ENCODE measurements at places on chromosomes 1 and 21.

DNA sequence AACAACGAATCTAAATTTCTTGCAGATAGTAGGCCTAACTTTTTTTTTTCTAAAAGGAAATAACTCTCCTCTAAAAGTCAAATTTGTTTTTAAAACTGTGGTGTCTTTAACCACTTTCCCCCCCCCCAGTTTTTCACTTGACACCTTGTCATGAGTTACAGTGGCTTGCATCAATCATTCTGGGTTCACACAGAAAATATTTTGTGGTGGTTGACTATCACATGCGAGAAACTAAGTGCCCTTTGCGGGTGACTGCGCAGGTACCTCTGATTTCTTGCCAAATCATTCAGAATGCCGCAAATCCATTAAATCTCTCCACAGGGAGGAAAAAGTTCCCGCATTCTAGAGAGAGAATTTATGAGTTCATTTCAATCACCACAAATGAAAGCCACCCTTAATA lies 23.8 kb upstream of the SAMSN1 start:
- no peak for DNase-seq

DNA sequence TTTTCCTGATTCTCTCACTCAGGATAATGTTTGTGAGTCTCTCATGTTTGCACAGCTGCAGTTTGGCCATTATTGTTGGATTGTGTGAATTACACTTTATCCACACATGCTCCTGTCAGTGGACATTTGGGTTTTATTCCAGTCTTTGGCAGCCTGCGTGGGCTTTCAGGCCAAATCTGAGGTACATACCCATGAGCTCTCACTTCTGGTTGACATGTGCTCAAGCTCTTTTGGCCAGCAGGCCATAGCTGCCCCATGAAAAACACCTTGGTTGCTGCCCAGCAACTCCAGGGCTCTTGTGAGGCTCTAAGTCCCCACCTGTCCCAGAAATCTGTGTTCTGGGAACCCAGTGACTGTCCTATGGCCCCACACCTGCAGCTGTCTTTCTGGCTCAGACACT lies 124.5 kb upstream of the GALNT2 start:
- no peak for DNase-seq

- DNase-seq: no peak
These were observed 28.2 kb downstream of the UBE2G2 start for GRCh38 chr21:44773291-44773932.

- no peak for DNase-seq
These were observed 48.4 kb downstream of the SLAMF6 start for GRCh38 chr1:160474392-160475242.

DNA sequence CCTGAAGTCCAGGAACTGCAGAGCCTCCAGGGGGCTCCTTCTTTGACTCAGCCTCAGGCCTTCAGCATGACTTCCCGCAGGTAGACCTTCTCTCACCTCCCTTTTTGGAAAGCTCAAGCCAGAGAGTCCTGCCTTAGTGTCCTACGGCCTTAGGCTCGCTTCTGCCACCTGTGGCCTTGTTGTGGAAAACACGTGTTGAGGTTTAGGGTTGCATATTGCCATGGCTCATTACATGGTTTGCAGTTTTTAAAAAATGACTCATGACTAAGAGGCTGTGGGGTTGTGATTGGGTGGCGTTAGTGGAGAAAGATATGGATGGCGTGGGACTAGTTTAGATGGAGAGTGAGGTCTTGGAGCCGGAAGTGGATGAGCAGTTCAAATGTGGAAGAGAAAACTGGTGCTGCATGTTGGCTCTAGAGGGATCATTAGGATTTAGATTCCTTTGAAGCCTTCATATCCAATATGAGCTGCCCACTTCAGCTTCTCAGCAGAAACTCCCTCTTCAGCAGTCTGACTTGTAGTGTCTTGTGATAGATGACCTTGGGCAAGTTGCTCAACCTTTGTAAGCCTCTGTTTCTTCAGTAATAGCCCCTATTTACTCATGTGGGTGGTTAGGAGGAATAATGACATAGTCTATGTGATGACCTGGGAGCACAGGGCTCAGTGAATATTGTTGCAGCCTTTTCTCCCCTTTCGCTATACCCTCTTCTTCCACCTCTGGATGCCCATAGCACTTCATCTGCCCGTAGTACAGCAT lies 6.5 kb upstream of the FGGY start:
- peak; percentile 21 for DNase-seq

DNA sequence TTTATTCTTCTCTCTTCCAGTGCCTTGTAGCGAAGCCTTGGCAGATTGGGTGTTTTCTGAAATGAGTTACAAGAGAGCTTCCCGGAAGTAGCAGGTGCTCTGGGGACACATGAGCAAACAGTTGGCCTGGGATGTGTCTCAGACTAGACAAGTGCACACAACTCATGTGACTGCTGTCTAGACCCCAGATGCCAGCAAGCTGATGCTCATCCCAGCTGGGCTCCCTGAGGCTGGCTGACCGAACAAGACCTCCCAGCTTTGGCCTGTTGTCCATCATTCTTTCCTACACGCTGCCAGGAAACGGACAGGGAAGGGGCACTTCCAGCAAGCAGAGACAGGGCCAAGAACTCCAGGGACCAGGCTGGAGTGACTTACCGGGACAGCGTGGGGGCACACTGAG lies 18.7 kb upstream of the CSF1 start:
- DNase-seq: no peak

GRCh38 chr1:39886757-39887231 lies 3.5 kb upstream of the TRIT1 start:
- no peak for DNase-seq

DNA sequence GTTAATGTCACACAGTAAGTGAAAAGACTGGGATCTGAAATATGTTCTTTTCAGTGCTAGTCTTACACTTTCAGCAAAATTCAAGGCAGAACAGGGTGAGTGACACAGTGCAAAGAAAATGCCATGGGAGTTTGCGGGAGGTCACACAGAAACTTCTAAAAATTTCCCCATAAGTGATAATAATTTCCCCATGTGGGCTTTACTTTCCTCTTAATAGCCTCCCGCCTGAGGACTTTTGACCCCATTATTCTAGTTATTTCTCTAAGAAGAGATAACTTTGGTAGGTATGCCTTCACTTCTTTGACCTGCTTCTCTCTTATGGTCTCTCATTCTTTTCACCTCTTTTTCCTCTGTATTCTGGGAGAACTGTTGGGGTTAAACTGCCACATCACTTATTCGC lies 8.1 kb upstream of the DNAH14 start:
- DNase-seq: no peak

GRCh38 chr1:17632106-17632505 lies 92.6 kb downstream of the ARHGEF10L start:
- DNase-seq: no peak

- DNase-seq: no peak
These were observed 52.1 kb downstream of the ARID4B start for GRCh38 chr1:235275836-235276235.

DNA sequence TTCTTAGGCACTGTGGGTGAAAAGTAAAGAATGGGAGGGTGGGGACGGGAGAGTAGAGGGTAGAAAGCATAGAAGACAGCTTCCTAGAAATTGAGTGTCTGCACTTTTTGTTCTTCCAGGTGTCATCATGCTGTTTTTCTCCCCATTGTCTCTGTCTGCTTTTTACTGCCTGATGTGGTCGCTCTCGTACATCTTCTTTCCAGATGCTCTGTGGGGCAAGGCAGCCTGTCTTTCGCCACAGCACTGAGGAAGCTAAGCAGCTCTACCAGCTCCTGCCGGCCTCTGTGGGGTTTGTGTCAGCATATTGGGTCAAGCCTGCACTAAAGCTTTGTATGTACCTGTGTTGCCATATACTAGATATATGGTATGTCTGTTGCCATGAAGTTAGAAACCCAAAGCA lies 13.2 kb downstream of the TMEM269 start:
- no peak for DNase-seq

DNA sequence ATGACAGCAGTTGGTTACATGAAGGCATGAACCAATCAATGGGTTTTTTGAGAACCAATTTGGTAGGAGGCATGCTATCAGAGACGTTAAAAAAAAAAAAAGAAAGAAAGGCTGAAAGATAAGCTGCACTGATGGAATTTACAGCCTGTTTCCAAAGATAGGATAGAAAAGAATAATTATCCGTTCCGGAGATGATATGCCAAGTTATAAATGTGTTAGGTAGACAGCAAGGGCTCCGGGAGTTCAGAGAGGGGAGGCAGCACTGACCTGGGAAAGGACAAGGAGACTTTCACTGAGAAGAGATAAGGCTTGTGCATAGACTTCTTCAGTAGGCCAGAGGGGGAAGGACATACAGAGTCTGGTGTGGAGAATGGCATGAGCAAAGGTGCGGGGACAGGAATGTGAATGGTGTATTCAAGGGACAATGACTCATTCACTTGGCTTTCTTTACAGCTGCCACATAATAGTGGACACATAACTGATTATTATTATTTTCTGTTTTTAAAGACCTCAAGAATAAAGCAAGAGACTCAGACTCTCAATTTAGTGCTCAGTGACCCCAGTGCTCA lies 24.8 kb upstream of the ACBD6 start:
- peak; percentile 28 for DNase-seq

DNA sequence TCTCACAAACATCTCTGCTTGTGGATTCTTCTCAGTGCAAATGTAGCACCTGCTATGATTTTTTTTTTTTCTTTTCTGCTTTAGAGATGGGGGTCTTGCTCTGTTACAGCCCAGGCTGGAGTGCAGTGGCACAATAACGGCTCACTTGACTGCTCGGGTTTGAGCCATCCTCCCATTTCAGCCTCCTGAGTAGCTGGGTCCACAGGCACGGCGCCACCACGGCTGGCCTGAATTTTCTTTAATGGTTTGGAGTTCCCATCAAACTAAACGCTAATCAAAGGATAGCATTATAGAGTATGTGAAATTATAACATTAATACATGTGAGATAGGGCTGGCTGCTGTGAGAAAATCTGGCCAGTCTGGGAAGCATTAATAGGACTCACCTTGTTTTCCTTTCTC lies 7.2 kb upstream of the PTGER3 start:
- no peak for DNase-seq

GRCh38 chr1:27588256-27589232 lies 15.4 kb downstream of the AHDC1 start:
- DNase-seq: peak; percentile 61

GRCh38 chr21:22993822-22994574 lies 1995.8 kb downstream of the NCAM2 start:
- no peak for DNase-seq

- no peak for DNase-seq
These were observed 163.2 kb upstream of the CAMK1G start for GRCh38 chr1:209420276-209420675.

GRCh38 chr1:186798960-186799688 lies 29.6 kb upstream of the PLA2G4A start:
- no peak for DNase-seq

GRCh38 chr1:187413405-187414169 lies 584.8 kb downstream of the PLA2G4A start:
- DNase-seq: peak; percentile 37

DNA sequence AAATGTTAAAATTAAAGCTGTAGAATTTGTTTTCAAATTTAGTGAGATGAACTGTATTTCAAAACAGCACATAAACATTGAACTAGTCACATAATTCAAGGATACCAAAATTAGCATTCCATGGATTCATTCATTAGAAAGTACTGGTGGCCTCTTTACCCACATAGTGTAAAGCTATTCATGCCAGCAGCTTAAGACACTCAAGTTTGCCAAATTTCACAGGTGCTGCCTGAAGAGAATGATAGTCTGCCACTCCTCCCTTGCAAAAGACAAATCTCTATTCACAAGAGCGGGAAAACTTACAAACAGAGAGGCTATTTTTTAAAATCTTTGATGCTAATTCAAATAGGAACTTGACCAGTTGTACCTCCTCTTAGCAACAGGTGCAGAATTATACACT lies 337.0 kb downstream of the BRINP3 start:
- no peak for DNase-seq

- DNase-seq: no peak
These were observed 6.3 kb downstream of the BTG2 start for GRCh38 chr1:203311368-203312301.

Data from adipocyte (in vitro differentiated cells).